Glomerular endothelial cell (primary cell): ENCODE measurements at places on chromosomes 11 and 22.

- DNase-seq, result no peak
These were observed 75.2 kb downstream of the TEAD1 start for GRCh38 chr11:12749442-12749841.

DNA sequence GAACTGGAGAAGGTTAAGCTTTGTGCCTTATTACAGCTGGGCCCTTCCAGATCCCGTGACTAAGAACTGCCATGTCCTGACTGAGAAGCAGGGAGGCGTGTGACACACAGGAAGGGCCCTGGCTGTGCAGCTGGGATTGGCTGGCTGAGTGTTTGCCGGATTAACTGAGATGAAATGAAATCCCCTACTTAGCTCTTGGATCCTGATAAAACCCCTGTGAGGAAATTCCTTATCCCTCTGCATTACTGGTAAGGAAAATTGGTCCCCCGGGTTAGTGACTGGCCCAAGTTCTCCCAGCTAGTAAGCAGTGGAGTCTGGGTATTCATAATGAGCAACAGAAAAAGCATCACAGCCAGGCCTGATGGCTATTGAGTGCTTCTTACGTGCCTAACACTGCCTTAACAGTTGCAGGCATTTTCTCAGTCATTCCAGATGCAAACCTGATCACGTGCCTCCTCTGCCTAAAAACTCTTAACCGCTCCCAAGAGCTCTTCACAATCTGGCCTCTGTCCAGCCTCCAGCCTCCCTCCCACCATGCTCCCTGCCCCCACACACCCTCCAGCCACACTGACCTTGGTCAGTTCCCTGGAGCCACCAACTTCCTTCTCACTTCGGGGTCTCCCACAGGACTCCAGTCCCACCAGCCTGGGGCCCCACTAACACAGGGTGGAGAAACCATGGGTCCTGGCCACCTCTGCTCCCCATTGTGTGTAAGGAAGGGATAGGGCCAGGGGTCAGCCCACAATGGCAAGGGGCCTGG is 37.8 kb downstream of the ARRB1 start:
- DNase-seq, result no peak

DNA sequence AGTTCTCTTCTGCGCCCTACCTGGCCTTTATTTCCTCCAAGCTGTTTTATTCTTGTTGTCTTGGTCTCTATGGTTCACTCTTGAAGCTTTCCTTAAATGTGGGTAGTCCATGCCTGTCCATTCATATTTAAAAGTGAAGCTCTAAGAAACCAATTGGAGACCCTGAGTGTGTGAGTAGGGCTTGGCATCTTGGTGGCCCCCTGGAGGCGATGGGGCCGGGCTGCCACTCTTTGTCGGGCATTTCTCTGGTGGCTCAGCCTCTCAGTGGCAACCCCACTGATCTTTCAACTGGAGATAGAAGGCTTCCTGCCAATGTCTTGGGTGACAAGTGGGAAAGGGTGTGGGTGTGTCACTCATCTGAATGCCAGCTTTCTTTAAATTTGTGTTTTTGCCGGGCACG is 9.1 kb downstream of the TRPT1 start:
- no peak for DNase-seq

DNA sequence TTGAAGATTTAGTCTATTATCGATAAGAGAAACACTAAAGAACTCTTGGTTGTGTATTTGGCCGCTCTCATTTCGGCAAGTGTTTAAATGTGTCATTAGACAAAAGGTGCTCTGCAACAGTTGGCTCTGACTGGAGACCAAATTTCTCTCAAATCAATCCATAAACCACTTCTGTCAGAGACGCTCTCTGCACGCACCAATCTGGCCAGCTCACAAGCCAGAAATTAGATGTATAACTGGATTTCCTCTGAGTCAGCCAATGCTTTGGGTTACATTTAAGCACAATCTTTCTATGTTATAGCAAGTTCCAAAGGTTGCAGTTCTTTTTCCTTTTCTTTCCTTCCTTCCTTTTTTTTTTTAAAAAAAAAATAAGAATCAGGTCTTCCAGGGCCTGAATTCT is 17.6 kb upstream of the PARVA start:
- no peak for DNase-seq

DNA sequence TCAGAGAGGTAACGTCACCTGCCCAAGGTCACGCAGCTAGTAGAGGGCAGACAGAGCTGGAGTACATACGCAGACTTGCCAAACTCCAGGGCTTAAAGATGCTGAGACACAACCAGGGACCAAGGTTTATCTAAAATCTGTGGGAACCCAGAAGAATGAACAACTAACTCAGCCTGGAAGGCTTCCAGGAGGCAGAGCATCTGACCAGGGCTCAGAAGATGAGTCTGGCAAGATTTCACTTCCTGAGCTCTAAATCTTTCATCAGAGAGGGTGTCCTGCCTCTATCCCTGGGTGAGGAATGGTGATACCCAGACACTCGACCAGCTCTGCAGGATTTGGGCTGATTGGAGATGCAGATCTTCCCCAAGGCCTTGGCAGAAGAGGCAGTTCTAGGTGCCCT is 9.1 kb downstream of the GAL3ST1 start:
- no peak for DNase-seq

- DNase-seq, result no peak
These were observed 45.9 kb upstream of the CARS1 start for GRCh38 chr11:3103076-3103475.

GRCh38 chr22:47623763-47624148 is 861.3 kb downstream of the TBC1D22A start:
- DNase-seq, result no peak

- DNase-seq, result no peak
These were observed 202.2 kb upstream of the SORL1-AS1 start for GRCh38 chr11:121654843-121655536.

DNA sequence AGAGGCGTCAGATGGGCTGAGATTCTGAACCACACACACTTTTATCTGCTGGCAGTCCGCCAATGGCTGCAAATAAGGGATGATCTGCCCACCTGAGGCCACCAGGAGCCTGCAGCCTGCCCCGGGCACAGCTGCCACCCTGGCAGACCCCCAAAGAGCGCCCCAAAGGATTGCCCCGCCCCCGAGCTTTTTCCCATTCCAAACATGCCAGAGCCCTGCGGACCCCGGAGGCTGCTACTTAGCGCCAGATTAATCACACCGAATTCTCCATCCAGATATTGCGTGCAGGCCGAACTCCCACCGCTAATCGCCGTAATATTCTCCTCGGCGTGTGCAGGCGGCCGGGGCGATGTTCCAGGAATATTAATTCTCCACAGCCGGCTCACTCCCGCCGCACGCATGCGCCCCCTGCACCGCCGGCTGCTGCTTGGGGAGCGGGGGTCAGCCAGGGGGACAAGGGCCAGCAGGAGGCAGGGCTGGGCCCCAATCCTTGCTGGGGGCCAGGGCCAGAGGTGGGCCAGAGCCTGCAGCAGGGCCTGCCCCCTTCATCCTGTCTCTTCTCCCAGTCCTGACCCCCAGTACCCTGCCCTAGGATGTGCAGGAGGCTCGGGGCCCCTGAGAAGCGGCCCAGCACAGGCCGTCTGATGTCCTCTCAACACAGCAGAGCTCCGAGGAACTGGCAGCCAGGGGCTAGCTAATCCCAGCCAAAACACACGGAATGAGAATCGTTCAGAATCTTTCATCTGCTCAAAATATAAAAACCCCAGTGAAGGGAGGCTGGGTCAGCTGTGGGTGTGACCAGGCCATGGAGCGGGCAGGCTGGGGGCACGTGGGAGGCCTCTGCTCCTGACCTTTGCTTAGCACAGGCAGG is 19.5 kb upstream of the TCF20 start:
- no peak for DNase-seq

- no peak for DNase-seq
These were observed 12.6 kb upstream of the IL18BP start for GRCh38 chr11:71986131-71986530.

GRCh38 chr11:123062892-123063825 is 1.2 kb upstream of the HSPA8 start:
- peak; percentile 55 for DNase-seq

GRCh38 chr22:39966470-39966869 is 6.3 kb downstream of the TMA7B start:
- DNase-seq, result no peak

DNA sequence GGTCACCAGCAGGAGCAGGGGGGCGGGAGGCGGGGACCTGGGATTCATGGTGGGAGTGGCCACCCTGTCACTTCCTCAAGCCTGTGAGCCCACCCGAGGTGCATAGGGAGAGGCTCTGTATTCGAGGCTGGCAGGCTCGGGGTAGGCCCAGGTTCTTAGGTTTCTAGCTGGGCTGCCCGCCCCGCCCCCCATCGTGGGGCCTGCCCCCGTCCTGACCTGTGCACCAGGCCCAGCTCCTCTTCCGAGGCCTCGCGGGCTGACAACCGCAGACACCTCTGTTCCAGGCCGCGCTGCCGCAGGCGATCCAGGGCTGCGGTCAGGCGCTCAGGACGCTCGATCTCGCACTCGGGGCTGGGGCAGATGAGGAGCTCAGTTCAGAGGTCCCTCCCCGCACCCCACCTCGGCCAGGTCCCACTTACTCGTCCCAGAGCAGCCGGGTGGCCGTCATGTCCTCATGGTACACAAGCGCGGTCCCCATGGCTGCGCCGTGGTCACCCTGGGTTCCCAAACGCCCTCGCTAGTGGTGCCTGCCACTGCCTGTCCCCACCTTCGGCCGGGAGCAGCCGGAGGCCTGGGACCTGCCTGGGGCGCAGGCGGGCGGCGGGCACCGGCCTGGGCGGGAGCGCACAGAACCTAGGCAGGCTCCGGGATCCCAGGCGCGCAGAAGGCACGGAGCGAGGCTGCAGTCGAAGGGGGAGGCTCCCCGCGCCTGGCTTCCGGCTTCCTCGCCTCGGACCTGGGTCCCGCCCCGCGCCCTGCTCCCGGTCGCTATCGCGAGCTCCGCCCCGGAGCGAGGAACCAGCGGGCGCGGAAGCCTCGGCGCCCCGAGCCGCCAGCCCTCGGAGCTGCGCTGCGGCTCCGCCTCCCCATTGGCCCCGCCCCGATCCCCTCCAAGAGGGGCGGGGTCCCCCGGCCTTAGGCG is at the start of gene HDAC10:
Gene HDAC10, minus strand, starts transcription at position 711 of the 922 bp plus-strand sequence. Its CDS starts 233 bp downstream, at position 478.
- no peak for DNase-seq

- DNase-seq, result no peak
These were observed 213.3 kb downstream of the MYO18B start for GRCh38 chr22:25955323-25955722.

DNA sequence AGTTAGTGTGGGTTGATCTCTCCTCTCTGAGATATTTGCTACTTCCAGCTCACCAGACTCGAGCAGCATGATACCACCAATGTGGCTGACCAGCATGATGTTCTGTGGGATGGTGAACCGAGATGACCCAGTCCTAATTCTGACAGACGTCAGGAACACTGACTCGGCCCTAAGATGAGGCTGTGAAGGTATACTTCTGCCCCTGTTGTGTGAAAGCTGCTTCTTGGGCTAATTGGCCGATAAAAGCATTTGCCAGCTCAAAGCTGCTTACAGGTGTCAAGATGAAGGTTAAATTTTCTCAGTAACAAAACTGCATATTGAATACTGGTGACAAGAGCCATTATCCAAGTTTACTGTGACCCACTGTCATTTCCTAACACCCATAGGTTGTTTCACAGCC is 151.4 kb downstream of the BRD1 start:
- DNase-seq, result no peak

DNA sequence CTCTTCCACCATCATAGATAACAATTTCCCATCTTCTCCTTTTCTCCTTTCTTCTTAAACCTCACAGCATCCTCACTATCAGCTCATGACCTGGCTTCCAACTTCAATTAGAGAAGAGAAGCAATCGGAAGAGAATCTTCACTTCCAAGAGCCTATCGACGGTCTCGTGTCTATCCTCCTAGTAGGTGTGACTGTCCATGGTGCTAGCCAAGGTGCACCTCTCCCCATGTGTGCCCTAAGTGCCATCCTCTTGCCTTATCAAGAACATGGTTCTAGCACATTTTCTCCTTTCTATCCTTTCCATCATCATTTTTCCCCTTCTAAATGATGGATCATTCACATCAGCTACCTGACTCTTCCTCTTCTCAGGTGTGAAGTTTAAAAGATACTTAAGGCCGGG is 5.1 kb upstream of the CUL5 start:
- no peak for DNase-seq

DNA sequence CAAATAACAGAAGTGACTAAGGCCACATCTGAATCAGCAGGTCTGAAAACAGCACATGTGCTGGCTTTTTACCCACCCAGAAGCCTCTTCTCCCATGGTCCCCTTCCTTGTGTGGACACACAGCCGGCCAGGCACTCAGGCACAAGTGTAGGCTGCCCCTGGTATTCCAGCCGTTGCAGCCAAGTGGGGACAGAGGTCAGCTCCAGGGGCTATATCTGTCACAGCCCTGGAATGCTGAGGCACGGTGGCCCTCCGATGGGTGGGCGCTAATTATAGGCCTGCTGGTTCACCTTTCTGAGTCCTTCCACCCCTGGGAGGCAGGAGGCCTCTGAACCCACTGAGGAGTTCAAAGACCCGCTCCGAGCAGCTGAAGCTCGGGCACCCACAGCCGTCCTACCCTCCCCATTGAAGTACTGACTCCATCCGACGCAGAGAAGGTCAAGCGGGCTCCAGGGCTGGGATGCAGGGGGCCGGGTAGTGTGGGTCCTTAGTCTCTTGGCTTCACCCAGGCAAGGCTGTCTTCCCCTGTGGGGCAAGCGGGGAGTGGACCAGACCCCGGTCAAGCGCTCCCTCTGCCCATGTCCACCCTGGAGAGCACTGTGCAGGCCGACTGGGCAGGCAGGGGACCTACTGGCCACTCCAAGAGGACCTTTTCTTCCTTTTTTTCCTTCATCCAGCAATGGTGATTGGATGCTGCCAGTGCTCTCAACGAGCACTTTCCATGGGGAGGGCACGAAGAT is 14.3 kb downstream of the FGF3 start:
- no peak for DNase-seq

- DNase-seq, result no peak
These were observed 190.8 kb downstream of the DSCAML1 start for GRCh38 chr11:117606211-117606610.

DNA sequence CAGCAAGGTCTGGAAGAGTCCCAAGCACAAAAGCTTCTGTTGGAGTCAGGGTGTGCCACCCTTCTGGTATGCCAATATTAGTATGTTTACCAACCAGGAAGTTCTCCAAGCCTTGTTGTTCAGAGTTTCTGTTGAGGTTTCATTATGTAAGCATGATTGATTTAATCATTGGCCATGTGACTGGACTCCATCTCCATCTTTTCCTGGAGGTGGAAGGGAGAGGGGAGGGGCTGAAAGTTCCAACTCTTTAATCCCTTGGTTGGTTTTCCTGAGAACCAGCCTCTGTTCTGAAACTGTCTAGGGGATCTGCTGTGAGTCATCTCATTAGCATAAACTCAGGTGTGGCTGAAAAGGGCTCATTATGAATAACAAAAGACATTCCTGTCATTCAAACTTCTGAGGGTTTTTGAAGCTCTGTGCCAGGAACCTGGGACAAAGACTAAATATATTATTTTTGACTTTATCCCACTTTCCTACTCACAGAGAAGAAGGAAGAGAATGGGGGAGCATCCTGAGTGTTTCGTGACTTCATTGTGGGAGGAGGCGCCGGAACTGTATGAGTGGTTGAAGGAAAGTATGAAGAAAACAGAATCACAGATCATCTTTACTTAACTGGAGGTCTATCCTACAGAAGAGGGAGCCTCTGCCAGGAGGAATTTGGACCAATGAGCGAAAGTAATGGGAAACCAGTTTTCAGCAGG is 138.2 kb downstream of the NECTIN1 start:
- no peak for DNase-seq

GRCh38 chr11:22082788-22083187 is 110.1 kb upstream of the ANO5 start:
- DNase-seq, result no peak
